Stimulated activated CD4-positive, alpha-beta T cell treated with anti-CD3 and anti-CD28 coated beads, Interleukin-4, amount 100 ng/mL, for 1 hour (primary cell): ENCODE measurements at places on chromosomes 5 and 9.

- DNase-seq: no peak
These were observed 31.4 kb downstream of the GRIN3A start for GRCh38 chr9:101706997-101707396.

GRCh38 chr9:128182893-128183588 is 8.3 kb downstream of the CIZ1 start:
- no peak for DNase-seq

DNA sequence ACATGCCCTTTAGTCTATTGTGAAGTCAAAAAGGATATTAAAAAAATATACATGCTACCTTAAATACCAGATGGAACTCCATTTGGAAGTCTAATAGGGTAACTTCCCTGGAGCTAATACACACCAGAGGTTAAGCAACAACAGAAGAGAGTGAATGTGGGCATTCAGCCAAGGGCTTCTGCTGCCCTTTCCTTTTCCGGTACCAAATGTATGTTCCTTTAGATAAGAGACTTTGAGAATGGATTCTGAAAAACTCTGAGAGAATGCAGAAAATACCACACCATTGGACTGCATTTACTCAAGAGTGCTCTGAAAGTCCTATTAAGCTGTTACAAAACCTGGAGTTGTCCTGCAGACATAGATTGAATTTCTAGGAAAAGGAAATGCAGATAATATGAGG is 23.8 kb upstream of the TRPM3 start:
- no peak for DNase-seq

GRCh38 chr9:128162215-128163026 is 2.4 kb downstream of the BBLN start:
- no peak for DNase-seq

- DNase-seq: no peak
These were observed 1136.9 kb downstream of the TAF11L14 start for GRCh38 chr5:18771097-18771610.

DNA sequence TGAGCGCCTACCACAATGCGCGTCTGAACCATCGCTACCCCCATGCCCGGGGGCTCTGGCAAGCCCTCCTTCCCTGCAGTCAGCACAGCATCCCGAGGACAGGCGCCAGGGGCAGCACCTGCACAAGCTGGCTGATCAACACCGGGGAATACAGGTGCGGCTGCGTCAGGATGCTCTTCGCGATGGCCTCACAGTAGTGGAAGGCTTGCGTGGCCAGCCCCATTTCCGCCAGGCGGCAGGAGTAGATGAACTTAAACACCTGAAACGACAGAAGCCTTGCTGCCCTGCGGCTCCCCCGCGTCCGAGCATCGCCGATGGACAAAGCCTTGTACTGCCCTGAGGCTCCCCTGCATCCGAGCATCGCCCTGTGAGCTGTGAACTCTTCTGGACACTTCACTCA is 17.7 kb upstream of the INPP5E start:
- no peak for DNase-seq

GRCh38 chr9:121895818-121896544 is 197.1 kb downstream of the TTLL11 start:
- DNase-seq: no peak

DNA sequence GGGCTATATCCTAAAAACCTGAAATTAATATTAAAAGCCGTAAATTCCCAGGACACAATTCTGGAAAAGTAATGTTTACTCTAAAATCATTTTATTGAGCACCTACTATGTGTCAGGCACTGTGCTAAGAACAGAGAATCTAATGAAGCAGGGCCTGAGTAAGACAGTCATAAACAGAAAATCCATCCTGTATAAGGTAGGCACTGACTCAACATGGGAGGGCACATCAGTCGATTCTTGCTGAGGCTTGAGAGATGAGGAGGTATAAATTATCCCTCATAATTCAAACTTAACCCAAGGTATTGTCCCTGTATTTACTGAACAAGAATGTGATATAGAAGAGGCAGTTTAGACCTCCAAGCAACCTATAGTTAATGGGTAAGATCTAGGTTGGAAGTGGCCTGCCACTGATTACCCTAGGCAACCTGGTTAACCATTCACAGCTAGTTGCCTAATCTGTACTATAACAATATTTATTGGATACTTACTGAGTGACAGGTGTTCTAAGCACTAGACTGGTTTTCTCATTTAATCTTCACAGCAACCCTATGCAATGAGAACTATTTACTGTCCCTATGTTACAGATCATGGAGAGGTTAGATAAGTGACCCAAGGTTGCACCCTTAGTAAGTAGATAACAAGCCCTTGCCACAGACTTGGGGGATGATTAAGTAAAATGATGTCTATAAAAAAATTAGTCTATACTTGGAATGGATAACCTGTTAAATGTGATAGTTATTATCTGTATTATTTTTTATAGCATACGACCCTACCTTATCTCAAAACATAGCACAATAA is 317.7 kb downstream of the PDE4D start:
- no peak for DNase-seq

DNA sequence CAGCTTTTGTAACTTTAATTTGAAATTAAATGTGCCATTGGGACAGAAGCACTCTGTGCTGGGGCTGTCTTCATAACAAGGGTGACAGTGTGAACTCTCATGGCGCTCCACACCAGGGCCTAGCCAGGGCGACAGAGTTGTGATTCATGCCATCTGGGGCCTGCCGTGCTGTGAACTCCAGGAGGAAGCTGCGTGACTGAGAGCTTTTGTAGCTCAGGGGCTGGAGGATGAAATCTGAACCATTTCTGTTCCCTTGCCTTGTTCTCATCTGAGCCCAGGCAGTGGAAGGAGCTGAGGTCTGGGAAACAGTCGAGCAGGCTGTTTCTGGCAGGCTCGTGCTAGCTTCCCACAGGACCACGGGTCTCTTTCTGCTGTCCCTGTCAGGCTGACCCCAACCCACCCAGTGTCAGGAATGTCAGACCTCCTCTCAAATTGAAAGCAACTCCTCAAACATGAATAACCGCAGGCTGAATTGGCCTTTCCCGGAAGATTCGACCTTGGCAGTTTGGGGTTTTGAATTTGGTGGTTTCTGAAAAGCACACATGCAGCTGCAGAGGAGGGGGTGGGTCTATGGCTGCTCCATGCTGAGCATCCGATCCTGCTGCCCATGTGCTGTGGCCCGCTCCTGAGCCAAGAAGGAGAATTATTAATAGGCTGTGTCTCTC is 69.2 kb upstream of the RPS23 start:
- no peak for DNase-seq

- no peak for DNase-seq
These were observed 11.3 kb upstream of the POU4F3 start for GRCh38 chr5:146327257-146327870.

GRCh38 chr5:138843316-138844124 is 31.6 kb downstream of the LRRTM2 start:
- no peak for DNase-seq

DNA sequence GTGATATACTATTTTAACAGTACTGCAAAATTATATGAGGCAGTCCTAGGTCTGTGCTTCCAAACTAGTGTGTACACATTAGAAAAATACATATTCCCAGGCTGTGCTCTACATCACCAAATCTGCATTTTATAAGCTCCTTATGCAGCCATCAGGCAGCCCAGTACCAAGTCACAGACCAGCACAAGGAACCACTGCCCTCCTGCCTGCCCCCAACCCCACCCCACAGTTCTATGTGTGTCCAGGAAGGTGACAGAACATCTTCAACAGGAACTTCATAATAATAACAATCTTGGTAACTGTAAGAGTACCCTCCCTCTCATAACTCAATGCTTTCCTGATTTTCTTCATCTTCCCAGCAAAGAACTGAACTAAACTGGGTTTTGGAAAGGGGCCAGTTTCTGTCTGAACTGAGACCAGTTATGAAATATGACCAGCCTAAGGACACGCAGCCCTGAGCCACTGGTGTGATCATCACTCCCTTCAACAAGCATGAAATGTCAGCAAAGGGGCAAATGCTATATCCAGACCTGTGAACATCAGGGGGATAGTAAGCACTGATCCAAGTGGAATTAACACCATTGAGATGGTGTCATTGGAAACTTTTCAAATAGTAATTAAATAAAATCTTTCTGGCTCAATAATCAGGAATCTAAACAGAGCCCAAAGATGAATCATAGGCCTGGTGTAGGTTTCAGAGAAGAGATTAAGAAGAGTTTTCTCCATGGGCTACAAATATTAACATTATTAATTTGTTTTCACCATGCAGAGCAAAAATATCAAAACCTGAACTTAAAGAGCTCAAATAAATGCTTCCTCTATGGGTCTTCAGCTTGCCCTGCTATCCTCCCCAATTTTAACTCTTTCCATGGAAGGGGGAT is 82.1 kb downstream of the DPYSL3 start:
- DNase-seq: no peak

DNA sequence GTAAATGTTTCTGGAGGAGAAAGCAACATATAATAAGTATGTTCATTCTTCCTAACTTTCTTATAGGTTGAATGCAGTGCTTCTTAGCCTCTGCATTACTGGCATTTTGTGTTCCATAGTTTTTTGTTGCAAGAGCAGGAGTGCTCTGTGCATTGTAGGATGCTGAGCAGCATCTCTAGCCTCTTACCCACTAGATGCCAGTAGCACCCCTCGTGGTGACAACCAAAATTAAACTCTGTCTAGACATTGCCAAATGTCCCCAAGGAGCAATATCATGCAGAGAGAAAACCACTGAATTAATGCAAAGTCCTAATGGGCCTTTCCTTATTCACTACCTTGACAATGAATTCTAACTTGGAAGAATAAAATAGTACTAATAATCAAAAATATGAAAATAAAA is 147.0 kb downstream of the GLIS3 start:
- DNase-seq: no peak

GRCh38 chr5:36502608-36503007 is 103.8 kb upstream of the SLC1A3 start:
- no peak for DNase-seq
